ENCODE measurements at places on chromosomes 11 and 22. TPM values are rescaled to one million over a fixed set of nuclear protein-coding genes. Genes with fewer than 3 reads are reported as not detected.

The CECR2 gene
- total RNA-seq: 0.17 TPM

The FDX1 gene
- total RNA-seq: 9.1 TPM

The ADORA2A gene
- total RNA-seq: 11.4 TPM

The C11orf98 gene
- 27.5 TPM for total RNA-seq

The GDPD4 gene
- not detected for total RNA-seq

The RTN4RL2 gene
- total RNA-seq: 0.14 TPM

The CD3D gene
- not detected for total RNA-seq

The SERPING1 gene
- 0.19 TPM for total RNA-seq

The SMTNL1 gene
- not detected for total RNA-seq

The CCDC73 gene
- not detected for total RNA-seq

DNA sequence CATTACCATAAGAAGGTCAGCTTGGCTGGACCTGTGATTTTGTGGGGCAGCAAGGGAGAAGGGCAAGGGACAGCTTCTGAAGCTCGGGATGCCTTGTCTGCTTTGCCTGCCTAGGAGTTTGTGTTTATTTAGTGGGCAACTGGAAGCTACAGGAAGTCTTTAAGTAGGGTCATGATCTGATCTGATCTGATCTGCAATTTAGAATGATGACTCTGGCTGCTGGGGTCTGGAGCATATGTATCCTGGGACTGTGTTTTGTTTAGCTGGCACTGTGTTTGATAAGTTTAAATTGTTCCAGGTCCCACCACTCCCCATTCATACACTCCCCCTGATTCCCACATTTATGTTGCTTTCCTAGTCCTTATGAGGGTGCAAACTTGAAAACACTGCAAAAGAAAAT lies 47.7 kb upstream of the HTATIP2 start:
- DNase-seq: no peak

DNA sequence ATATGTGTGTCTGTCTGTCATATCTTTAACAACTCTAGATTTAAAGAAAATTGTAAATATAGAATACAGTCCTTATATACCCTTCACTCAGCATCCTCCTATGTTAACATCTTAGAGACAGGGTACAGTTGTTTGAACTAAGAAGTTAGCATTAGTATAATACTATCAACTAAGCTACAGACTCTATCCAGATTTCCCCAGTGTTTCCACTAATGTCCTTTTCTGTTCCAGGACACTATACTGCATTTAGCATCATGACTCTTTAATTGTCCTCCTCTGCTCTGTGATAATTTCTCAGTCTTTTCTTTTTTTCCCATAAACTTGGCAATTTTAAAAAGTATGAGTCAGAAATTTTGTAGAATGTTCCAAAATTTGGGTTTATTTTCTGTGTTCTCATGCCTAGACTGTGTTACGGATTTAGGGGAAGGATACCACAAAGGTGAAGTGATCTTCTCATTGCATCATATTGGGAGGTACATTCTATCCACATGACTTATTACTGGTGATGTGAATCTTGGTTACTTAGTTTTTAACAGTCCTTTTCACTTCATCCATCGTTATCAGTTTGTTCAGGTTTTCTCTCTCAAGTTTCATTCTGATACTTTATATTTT lies 168.4 kb downstream of the SBF2 start:
- DNase-seq: no peak

DNA sequence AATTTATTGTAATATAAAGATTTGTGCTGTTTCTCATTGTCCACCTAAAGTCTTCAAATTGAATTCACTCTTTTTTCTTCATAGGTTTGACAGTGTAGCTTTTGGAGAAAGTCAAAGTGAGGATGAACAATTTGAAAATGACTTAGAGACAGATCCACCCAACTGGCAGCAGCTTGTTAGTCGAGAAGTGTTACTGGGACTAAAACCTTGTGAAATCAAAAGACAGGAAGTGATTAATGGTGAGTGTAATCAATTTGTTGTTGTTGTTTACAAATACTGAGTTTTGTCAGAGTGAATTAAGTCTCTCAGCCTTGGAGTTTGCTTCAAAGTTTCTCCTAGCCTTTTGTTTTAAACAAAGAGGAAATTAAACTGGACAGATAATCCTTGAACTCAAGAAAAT lies 53.6 kb upstream of the GRIK4 start:
- DNase-seq: no peak

- DNase-seq: no peak
These were observed 518.7 kb downstream of the NTM start for GRCh38 chr11:131889146-131889577.

- DNase-seq: no peak
These were observed 5.6 kb downstream of the CLDN5 start for GRCh38 chr22:19518635-19519034.

- no peak for DNase-seq
These were observed 52.3 kb downstream of the SLC36A4 start for GRCh38 chr11:93145390-93145915.

DNA sequence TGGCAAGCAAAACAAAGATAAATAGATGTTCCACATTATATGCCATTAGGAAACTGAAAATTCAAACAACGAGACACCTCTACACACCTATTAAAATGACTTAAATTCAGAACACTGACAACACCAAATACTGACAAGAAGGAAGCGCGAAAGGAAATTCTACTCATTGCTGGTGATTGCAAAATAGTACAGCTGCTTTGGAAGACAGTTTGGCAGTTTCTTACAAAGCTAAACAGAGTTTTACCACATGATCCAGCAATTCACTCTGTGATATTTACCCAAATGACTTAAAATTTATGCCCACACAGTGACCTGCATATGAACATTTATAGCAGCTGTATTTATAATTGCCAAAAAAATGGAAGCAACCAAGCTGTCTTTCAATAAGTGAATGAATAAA lies 232.6 kb downstream of the CASP12 start:
- DNase-seq: no peak

GRCh38 chr11:65822776-65823528 lies 10.8 kb upstream of the SNX32 start:
- DNase-seq: no peak

DNA sequence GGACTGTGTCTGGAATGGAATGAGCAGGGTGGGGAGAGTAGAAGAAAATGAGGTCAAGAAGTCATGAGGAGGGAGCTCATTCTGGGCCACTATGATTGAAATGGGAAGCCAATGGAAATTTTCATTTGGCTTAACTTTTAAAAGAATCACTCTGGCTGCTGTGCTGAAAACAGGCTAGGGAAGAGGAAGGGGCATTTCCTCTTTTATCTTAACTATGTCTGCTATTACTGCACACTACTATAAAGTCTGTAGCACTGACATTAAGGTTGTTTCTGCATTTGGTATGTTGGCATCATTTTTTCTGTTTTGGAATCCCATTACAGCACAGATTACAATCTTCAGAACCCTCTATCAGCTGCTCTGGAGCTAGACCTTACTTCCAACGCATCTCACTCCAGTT lies 8.2 kb downstream of the PATL1 start:
- no peak for DNase-seq

- no peak for DNase-seq
These were observed 475.1 kb downstream of the BRD1 start for GRCh38 chr22:49352361-49353169.

- DNase-seq: no peak
These were observed 25.3 kb downstream of the CD82 start for GRCh38 chr11:44590769-44591168.

DNA sequence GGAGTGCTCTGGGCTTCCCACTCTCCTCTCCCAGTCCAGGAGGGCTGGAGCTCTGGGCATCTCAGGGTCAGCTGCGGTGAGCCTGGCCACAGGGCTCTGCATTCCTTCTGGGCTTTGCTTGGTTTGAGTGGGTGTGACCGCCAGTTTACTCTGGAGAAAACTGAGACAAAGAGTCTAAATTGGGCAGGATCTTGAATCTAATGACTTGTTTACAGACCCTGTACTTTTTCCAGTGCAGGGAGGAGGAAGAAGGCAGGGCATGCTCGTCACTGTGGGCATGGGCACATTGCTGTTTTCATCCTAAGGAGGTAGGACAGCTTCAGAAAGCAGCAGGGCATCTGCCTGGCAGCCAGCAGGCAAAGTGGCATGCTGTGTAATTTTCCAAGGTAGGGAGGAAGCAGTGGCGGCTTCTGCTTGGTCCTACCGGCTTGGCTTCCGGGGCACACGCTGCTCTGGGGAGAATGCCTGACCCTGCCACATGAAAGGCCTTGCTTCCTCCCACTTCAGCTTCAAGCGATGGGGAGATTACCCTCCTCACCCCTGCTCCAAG lies 22.9 kb downstream of the FLI1 start:
- peak; percentile 61 for DNase-seq

- peak; percentile 42 for DNase-seq
These were observed 479 bp downstream of the RSF1 start for GRCh38 chr11:77819921-77820564.

- no peak for DNase-seq
These were observed 32.4 kb downstream of the TMEM225 start for GRCh38 chr11:123853038-123853437.
